ENCODE measurements at places on chromosomes 6 and 20. TPM values are rescaled to one million over a fixed set of nuclear protein-coding genes. Genes with fewer than 3 reads are reported as not detected.

The DAAM2 gene
- total RNA-seq = 0.04 TPM

GRCh38 chr20:60097285-60097684 is 139.1 kb downstream of the CDH26 start:
- DNase-seq = no peak

The CDSN gene
- not detected for total RNA-seq

The CARMIL1 gene
- 0.13 TPM for total RNA-seq

DNA sequence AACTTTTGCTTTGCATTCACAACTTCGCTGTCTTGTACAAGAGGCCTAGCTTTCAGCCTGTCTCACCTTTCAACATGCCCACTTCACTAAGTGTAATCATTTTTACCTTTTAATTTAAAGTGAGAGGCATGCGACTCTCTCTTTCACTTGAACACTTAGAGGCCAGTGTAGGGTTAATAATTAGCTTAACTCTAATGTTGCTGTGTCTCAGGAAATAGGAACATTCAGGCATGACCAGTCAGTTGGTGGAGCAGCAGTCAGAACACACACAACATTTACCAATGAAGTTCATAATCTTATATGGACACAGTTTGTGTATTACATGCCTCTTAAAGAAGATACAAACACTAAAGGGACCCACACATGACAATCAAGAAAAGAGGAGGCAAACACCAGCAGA is 47.6 kb downstream of the HTR1B start:
- no peak for DNase-seq

The TEAD3 gene
- total RNA-seq = 12.6 TPM

The SCGN gene
- not detected for total RNA-seq

The ASIP gene
- not detected for total RNA-seq

The SLC16A10 gene
- total RNA-seq = 0.02 TPM

Measured in K562 (cell line).